Activated CD4-positive, alpha-beta T cell treated with anti-CD3 and anti-CD28 coated beads, Interleukin-2, Interleukin-6, amounts not matched to agents 100 ng/mL and 50 ng/mL, durations not matched to agents 16 hours and 8 hours (primary cell): ENCODE measurements at places on chromosomes 16 and 17.
A peak's percentile ranks its signal among the peaks of the same experiment; 100 is the strongest.

DNA sequence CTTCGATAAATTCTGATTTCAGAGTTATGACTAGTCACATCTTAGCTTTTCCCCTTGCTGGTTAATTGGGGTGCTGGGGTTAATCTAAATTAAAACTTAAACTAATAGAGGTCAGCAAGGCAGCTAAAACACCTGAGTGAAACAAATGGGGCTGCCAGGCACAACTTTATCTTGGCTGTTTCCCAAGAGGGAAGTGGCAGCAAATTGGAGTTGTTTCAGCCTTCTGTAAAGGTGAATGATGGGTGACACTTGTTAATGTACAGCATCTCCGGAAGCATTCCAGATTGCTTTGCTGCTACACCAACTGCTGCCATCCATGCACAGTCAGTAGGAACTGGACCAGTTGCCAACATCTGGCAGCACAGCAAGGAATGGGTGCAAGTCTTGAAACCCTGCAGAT is 43.9 kb downstream of the AATF start:
- DNase-seq, result no peak

GRCh38 chr17:17514361-17514992 is 18.3 kb upstream of the RASD1 start:
- no peak for DNase-seq

DNA sequence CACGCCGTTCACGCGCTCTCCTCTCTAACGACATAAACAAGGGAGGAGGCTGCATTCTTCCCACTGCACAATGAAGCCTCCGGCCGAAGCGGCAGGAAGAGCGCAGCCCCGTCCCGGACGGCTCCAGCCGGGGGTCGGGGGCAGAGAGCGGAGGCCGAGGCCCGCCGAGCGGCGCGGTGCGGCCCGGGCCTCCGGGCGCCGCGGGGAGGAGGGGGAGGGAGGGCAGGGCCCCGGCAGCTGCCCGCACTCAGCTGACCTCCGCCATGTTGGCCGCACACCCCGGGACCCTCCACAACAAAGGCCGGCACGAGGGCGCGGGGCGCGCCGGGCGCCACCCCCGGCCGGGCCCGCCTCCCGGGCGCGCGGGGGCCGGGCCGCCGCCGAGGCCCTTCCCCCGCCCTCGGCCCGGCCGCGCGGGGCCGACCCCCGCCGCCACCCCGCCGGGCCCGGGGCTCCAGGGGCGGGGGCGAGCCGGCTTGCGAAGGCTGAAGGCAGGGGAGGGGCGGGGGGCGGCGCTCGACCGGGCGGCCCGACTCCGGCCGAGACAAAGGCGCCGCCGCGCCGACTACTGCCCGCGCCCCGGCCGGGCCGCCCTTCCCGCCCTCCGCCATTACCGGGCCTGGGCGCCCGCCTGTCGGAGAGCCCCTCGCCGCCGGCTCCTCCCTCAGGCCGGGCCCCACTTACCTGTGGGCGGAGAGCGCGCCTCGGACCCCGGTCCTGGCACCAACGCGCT is 527 bp downstream of the SIAH1 start:
- DNase-seq, result peak; percentile 45

- DNase-seq, result peak; percentile 80
Observed at GRCh38 chr17:63946440-63947363, 14.6 kb upstream of the CD79B start.

DNA sequence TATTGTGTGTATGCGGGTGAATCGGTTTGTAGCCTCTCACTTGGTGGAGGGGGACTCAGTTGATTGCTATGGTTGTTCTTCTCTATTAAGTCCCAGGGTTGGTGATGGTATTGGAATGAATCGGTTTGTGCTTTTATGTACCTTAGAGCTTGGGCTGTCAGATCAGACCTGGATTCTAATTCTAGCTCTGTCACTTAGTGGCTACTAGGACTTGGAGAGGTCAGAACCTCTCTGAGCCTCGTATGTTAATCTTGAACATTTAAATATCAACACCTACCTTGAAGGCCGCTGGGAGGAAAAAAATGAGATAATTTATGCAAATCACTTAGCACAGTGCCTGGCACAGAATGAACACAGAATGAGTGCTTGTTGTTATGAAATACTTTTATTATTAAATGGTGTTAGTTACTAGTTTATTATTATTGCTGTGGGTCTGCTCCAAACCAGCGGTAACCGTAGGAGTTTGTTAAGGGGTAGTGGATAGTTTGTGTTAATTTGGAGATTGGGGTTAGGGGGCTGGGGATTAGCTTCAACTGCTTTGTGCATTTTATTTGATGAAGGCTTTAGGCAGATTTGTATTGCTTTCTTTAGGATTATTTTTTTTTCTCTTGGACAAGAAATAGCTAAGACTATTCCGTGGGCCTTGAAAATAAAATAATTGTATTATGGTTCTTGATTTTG is 3.5 kb downstream of the KDM6B start:
- DNase-seq, result peak; percentile 34

- DNase-seq, result no peak
Observed at GRCh38 chr16:58960484-58960883, 226.4 kb upstream of the GOT2 start.

- no peak for DNase-seq
Observed at GRCh38 chr17:28878158-28878910, 19.2 kb downstream of the FLOT2 start.

DNA sequence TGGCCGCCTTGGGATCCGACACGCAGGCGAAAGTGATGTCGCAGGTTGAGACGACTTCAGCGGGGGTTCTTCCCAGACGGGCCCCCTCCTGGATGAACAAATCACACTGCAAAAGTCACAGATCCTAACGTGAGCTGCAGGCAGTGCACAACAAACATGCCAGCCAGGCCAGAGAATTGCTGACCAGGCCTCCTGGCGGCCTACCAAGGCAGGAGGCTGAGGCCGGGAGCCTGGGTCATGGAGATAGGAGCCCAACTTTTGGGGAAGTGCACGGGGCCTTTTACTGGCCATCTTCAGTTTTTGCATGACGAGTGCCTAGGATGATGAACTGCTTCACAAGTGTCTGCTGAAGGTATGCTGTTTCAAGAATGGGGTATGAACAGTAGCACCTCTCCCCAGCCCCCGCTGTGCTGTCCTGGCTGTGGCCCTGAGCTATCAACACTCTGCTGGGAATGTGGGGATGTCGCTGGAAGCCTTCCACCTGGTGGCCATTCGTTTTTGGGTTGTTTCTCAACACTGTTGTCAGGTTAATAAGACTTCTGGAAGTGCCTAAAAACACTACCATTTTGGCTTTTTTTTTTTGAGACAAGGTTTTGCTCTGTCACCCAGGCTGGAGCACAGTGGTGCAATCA is 12.2 kb upstream of the ROGDI start:
- no peak for DNase-seq

- DNase-seq, result peak; percentile 72
Observed at GRCh38 chr17:79391376-79392233, 219.2 kb downstream of the RBFOX3 start.

DNA sequence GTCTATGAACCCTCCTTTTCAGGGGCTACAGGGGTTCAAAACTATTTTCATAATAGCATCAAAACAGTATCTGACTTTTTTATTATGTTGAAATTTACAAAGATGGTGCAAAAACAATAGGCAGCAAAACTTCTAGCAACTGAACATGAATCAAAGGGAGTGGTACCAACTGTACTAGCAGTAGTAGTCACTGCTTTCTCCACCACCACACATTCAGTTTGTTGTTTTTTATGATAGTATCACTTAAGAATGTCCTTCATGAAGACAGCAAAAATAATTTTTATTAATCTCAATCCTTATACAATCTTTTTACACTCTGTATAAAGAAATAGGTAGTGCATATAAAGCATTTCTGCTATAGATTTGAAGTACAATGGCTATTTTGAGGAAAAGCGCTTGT is 47.6 kb downstream of the MED13 start:
- DNase-seq, result no peak

- DNase-seq, result no peak
Observed at GRCh38 chr17:69430488-69430887, 16.0 kb downstream of the MAP2K6 start.

DNA sequence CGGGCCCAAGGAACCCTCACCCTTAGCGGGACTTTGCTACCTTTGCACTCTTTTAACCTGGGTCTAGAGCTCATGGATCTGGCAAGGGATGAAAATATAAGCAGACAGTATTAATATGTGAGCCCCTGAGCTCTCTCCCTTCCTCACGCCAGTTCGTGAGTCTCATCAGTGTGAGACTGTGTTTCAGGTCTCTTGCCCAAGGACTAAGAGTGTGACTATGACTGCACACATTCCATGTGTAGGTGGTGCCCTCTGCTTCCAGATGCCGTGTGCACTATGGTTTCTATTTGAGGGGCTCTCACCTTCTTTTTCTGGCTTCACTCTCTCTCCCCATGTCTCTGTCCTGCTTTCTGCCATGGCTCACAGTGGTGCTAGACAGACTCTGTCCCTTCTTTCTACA is 40.5 kb downstream of the DHRS7B start:
- no peak for DNase-seq

GRCh38 chr17:67212231-67212630 is 32.8 kb downstream of the HELZ start:
- no peak for DNase-seq

GRCh38 chr17:29616300-29617048 is 6.2 kb downstream of the CORO6 start:
- peak; percentile 26 for DNase-seq

DNA sequence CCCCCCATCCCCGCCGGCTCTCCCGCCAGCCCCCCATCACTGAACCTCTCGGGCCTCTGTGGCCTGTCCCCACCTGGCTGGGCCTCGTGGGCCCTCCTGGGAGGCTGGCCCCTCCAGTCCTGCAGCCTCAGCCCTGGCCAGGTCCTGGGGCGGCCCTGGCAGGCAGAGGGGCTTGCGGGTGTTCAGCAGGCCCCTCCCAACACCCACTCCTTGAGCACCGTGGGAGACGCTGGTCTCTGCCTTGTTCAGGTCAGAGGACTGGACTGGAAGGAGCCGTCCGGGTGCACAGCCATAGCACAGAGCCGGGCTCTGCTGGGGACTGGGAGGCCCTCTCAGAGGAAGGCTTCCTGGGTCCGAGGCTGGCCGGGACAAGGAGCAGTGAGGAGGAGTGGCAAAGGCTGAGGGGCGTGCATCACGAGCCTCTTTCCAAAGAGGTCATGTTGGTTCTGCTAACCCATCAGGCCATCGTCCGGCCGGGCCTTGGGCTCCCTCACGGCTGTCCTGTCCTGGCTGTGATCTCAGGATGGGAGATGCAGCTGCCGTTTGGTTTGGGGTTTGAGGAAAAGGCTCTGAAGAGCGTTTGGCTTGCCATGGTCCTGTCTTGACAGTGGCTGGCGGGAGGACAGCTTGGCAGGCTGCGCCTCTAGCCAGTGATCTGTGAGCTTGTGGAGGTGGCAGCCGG is 6.3 kb upstream of the PABPN1L start:
- DNase-seq, result no peak

- no peak for DNase-seq
Observed at GRCh38 chr17:74825952-74826719, 33.5 kb downstream of the GRIN2C start.

GRCh38 chr17:64149196-64149595 is 19.3 kb upstream of the ERN1 start:
- no peak for DNase-seq

DNA sequence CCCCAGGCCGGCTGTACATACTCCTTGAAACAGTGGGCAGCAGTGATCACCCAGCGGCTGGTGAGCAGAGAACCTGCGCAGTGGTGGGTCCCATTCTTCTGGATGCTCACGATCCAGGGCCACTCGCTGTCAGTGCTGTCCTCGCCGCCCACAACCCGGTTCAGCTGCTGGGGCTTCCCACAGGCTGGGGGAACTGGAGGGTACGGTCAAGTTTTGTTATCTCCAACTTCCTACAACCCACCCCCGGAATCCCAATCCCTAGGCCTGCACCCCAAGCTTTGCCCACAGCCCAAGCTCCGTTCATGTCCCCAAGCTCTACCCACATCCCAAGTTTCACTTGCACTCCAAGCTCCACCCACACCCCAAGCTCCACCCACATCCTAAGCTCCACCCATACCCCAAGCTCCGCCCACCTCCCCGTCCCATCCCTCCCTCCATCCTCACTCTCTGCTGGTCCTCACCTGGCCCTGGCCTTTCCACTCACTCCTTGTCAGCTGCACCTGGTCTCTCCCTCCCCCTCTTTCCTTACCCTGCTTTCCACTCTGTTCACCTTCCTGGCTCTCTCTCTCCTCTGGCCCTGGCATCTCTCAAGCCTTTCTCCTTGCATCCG is 1.8 kb downstream of the PRSS22 start:
- DNase-seq, result no peak

- DNase-seq, result no peak
Observed at GRCh38 chr17:82927311-82927660, 87.5 kb upstream of the ZNF750 start.

GRCh38 chr17:46191322-46192188 is 1.7 kb downstream of the KANSL1 start:
- peak; percentile 61 for DNase-seq

DNA sequence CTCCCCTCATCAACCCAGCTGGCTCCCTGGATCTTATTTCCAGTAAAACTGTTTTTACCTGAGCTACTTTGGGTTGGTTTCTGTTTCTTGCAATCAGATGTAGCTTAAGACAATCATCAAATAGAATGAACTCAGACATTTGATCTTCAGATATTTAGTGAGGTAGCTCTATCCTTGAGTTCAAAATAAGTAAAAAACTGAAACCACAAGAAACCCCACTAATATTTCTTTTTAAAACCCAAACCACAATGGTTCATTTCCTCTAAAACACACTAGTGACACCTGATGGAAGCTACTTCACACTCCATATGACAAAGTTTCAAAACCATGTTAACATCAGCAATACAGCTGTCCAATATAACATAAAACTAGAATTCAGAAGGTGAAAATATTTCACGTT is 37.8 kb downstream of the CACNG1 start:
- peak; percentile 12 for DNase-seq

DNA sequence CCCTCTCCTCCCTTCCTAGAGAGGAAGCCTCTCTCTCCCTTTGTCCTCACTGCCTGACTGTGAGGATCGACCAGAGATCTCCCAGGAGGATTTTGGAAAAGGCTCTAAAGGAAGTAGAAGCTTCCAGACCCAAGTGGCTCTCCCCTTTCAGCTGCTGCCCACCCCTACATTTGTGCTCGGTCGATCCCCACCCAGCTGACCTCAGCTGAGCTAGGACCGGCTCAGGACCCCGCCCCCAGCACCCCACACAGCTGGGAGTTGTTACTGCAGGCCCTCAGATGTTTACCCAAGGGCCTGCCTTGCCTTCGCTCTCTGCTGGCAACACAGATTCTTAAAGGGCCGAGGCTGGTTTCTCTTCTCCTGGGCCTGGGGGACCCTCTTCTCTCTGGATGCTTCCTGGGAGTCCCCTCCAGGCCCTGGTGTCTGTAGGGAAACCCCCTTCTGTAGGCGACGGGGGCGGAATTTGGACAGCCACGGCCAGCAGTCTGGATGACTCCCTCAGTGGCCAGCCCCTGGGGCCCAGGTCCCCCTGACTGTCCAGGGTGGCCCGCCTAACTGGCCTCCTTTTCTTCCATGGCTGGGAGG is 26.9 kb upstream of the TIMP2 start:
- no peak for DNase-seq

DNA sequence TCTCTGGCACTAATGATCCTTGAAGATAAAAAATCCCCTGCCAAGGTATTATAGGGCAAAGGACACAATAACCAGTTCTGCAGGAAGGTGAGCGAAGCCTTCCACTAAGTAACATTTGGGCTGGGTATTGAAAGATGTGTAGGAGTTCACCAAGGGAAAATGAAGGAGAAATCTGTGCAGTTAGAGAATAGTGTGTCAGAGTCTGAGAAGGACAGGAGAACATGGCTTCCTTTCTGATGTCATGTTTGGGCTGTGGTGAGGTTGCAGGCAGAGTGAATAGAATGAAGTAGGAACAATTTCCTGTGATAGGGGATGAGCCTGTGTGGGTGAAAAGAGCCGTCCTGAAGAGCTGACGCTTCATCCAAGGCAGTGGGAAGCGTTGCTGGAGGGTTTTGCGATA is 24.1 kb upstream of the CIITA start:
- no peak for DNase-seq

GRCh38 chr16:4486126-4486893 is 10.1 kb downstream of the HMOX2 start:
- DNase-seq, result no peak
